ENCODE measurements at places on chromosomes 6 and 20.

GRCh38 chr6:126539022-126539421 lies 199.1 kb downstream of the CENPW start:
- DNase-seq, result no peak

- DNase-seq, result no peak
Measured at GRCh38 chr6:97816526-97816925, 533.5 kb upstream of the MMS22L start.

- DNase-seq, result no peak
Measured at GRCh38 chr6:4895971-4896370, 107.9 kb downstream of the RPP40 start.

GRCh38 chr6:138109042-138109997 lies 2.1 kb upstream of the PERP start:
- DNase-seq, result peak; percentile 76

GRCh38 chr6:41302638-41303037 lies 16.2 kb upstream of the TREM1 start:
- DNase-seq, result peak; percentile 74
